ENCODE measurements at places on chromosomes 7 and 10.

GRCh38 chr7:75971961-75972763 is 22.2 kb downstream of the TMEM120A start:
- peak; percentile 48 for DNase-seq

DNA sequence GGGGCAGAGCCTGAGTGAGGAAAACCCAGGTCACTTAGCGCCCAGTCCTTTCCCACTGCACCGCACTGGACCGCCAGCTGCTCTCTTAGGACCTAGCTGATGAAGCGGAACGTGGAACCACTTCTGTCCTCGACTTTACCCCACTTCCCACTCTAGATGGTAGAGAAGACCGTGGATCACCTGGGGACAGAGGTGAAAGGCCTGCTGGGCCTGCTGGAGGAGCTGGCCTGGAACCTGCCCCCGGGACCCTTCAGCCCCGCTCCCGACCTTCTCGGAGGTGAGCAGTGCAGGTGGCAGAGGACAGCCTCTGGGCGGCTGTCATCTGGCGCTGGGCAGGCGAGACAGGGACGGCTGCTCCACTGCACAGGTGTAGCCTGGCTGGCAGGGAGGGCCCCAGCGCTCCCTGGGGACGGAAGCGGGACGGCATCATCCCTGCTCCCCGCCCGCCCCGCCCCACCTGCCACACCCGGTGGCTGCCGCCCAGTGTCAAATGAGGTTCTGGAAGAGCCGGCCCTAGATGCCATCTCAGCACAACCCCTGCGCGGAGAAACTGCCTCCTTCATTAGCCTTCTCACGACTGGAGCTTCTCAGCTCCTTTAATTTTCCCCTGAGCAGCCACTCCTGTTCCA is 11.7 kb downstream of the PLAC9 start:
- DNase-seq = no peak

- DNase-seq = no peak
Measured at GRCh38 chr7:135239263-135239662, 5.6 kb downstream of the STRA8 start.

- peak; percentile 56 for DNase-seq
Measured at GRCh38 chr7:100065452-100066186, 15.9 kb downstream of the ZNF3 start.

GRCh38 chr10:11993834-11994468 is 48.7 kb downstream of the UPF2 start:
- DNase-seq = no peak

GRCh38 chr10:68154211-68154497 is 44.9 kb downstream of the MYPN start:
- peak; percentile 94 for DNase-seq

GRCh38 chr7:95501261-95501832 is 15.6 kb downstream of the ASB4 start:
- no peak for DNase-seq

DNA sequence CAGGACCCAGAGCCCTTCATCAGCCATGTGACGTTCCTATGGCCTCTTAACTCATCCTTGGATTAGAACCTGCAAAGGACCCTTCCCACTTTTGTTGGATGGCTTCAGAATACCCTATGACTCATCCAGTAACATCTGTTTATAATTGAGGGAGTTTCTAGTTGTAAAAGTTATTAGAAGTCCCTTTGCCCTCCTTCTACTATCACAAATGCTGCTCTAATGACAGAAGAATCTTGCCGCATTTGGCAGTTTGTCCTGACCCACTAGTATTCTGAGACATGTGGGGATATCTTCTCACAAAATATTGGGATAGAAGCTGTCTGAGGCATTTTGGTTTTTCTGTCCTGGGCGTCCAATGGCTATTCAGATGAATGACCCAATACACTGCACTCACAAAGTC is 251.8 kb upstream of the TMEM72 start:
- peak; percentile 74 for DNase-seq

GRCh38 chr7:122652876-122653275 is 46.0 kb downstream of the RNF133 start:
- DNase-seq = no peak

GRCh38 chr7:29649028-29649716 is 85.5 kb downstream of the PRR15 start:
- DNase-seq = no peak

DNA sequence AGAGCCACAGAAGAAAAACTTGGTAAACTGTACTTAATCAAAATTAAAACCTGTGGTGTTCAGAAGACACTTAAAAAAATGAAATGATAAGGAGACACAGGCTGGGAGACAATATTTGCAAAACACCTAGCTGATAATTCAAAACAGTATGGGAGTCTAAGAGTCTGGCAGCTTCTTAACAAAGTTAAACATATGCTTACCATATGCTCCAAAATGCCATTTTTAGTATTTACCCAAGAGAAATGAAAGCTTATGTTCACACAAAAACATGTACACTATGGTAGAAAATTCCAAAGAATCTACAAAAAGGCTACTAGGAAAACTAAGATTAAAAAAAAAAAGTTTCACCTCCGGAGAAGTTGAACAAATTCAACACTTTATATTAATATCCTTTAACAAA is 48.6 kb downstream of the ITGB1 start:
- DNase-seq = peak; percentile 13

DNA sequence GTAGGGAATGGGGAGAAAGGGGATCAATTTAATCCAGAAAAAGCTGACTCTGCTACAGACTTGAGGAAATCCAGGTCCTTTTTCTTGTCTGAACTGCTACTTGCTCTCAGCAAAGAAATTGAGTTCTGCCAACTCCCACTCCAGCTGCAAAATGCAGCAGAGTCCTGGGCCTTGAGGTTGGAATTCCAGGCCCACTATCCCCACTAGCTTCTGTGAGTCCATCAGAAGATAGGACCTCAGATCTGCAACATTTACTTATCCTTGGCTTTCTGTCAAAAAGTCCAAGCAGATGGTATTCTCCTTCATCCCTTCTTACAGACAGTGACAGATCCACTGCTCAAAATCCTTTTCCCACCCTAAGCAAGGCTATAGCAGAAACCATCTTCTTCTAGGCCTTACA is 219.2 kb downstream of the ARHGAP12 start:
- DNase-seq = peak; percentile 46

- DNase-seq = peak; percentile 36
Measured at GRCh38 chr7:22443370-22444180, 56.4 kb downstream of the STEAP1B start.

DNA sequence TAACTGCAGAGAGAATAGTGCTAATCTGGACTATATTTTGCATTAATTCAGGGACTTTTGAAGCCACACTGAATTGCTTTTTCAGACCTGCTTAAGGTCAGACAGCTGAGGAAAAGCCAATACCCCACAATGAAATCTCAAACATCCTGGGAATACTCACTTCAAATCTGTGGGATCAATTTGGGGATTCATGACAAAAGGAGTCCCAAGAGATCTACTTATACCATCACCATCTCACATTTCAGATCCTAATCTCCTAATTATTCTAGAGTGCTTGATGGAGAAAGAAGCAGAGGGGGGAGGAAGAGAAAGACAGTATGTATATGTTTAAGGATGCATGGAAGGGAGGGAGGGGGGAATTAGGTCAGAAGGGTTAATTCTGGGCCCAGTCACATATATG is 202.2 kb downstream of the CACNA2D1 start:
- DNase-seq = no peak

- no peak for DNase-seq
Measured at GRCh38 chr7:135386181-135386580, 123.7 kb downstream of the CNOT4 start.

DNA sequence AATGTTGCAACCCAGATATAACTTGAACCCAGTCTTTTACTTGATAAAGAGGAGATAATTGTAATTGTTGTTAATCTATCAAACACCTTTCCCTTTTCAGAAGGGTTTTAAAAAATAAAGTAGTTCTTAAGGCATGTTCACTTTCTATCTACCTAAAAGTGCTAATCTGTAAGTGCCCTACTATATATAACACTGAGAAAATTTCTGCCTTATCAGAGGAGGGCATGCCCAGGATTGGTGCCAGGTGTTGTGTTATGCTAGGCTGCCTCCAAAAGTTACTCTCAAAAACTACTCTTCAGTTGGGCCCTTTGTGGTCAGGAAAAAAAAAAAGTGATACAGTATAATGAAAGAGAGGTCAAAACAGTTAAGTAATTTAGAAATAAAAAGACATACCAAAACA is 36.3 kb downstream of the SMNDC1 start:
- no peak for DNase-seq

DNA sequence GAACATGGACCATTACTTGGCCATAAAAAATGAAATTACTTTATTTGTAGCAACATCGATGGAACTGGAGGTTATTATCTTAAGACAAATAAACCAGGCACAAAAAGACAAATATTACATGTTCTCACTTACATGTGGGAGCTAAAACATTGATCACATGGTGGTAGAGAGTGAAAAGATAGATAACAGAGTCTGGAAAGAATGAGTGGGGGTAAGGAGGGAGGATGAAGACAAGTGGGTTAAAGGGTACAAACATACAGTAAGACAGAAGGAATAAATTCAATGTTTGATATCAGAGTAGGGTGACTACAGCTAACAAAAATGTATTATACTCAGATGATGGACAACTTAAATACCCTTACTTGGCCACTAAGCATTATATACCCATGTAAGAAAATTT is 100.0 kb upstream of the WNT16 start:
- DNase-seq = no peak

- no peak for DNase-seq
Measured at GRCh38 chr7:91789558-91789957, 90.9 kb downstream of the MTERF1 start.

DNA sequence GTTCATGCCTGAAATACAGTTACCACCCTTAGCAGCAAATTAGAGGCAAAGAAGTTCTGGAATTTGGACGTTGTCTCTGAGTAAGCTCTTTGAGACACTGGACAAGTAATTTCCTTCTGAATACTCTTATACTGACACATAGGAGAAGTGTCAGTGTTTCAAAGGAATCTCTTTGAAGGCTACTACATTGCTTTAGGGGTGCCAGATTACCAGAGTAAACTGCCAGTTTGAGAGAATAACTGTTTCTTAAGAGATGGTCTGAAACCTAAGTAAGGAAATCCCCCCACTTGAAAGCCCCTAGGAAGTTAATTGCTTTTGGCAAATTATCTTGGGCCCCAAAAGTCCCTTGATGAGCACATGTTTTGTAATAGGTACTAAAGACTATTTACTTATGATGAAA is 3.4 kb downstream of the FAS start:
- no peak for DNase-seq

GRCh38 chr7:11104578-11104977 is 130.9 kb downstream of the PHF14 start:
- DNase-seq = no peak

DNA sequence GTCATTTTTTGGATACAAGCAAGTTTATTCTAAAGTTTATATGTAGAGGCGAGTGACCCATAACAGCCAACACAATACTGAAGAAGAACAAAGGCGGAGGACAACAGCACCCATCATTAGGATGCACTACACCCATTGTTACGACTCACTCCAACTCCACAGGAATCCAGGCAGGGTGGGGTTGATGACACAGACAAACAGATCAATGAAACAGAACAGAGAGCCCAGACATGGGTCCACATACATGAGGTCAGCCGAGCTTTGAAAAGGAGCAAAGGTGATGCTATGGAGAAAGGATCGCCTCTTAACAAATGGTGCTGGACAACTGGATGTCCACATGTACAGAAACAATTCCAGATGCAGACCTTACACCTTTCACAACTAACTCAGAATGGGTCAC is 426.4 kb downstream of the PTPRN2 start:
- no peak for DNase-seq

GRCh38 chr10:548238-548901 is 141.1 kb downstream of the DIP2C start:
- DNase-seq = no peak

- DNase-seq = peak; percentile 73
Measured at GRCh38 chr10:119270762-119271366, 63.5 kb downstream of the GRK5 start.

DNA sequence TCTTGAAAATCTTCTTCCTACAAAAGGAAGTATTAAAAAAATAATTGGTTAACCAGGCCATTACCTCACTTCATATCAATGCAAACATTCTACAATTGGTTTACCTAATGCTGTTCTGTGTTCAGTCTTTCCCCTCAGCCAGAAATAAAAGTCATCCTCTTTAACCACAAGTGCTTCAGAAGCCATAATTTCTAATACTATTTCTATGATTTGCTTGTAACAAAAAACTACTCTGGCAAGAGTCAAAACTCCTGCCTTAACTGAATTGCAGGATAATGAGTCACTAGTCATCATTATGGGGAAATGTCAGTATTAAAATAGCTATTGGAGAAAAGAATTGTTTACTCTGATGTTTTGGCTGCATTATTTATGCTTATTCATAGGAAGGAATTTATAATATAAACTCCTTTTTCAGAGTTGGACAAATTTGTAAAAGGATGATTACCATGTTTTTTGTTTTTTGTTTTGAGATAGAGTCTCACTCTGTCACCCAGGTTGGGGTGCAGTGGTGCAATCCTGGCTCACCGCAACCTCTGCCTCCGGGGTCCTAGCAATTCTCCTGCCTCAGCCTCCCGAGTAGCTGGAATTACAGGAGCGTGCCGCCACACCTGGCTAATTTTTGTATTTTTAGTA is 55.5 kb upstream of the ODAD2 start:
- DNase-seq = peak; percentile 40

DNA sequence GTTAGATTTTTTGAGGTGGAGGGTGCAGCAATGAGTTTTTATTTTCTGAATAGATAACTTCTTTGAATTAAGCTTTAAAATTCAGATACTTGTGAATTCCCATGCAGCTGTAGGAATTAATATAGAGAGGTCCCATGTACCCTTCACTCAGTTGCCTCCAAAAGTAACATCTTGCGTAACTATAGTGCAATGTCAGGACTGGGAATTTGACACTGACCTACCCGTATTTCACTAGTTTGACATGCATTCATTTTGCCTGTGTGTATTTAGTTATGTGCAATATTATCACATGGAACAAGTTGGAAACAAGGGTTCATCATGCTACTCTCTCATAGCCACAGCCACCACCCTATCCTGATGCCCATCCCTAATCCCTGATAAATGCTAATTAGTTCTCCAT is 147.1 kb upstream of the IGFBP3 start:
- DNase-seq = no peak

DNA sequence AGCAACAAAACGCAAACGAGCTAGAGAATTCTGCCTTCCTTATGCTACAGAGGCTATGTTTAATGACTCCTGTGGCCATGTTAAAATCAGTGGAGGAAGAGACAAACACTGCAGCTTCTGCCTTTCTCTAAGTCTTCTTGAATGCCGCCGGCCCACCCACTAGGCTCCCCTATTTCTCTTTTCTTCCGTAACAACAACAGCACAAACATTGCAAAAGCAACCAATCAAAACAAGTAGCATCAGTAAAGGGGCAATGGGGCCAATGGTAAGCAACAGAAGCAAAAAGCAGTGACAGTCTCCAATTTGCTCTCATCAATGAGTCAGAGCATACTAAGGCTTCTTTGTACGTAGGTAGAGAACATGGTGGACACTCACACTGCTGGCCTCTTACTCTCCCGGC is 26.8 kb downstream of the DNAJC1 start:
- DNase-seq = no peak

DNA sequence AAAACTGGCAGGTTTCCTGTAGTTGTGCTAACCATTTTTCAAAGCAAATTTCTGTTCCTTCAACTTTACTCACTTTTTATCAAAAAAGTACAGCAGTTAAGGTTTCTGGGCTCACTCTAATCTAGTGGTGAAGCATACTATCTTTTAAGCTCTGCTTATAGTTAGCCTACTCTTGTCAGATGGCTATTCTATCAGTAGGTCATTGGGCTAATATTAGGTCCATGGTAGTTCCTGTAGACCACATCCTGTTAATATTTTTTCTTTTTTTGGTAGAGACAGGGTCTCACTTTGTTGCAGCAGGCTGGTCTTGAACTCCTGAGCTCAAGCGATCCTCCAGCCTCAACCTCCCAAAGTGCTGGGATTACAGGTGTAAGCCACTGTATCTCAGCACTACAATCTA is 27.9 kb upstream of the NRCAM start:
- no peak for DNase-seq

- no peak for DNase-seq
Measured at GRCh38 chr10:17428351-17429097, 25.9 kb downstream of the ST8SIA6 start.
